ENCODE measurements at places on chromosomes 5 and 9.

DNA sequence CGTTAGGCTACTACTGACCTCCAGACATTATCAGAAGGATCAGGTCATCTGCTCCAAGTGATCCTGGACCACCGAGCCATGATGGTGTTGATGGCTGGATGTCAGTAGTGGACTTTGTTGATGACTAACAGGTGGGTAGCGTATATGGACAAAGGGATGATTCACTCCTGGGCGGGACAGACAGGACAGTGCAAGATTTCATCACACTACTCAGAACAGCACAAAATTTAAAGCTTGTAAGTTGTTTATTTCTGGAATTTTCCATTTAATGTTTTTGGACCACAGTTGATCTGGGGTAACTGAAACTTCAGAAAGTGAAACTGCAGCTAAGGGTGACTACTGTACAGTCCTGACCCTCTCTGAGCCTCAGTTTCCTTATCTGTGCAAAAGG is 12.7 kb downstream of the PDGFRB start:
- DNase-seq: peak; percentile 67

DNA sequence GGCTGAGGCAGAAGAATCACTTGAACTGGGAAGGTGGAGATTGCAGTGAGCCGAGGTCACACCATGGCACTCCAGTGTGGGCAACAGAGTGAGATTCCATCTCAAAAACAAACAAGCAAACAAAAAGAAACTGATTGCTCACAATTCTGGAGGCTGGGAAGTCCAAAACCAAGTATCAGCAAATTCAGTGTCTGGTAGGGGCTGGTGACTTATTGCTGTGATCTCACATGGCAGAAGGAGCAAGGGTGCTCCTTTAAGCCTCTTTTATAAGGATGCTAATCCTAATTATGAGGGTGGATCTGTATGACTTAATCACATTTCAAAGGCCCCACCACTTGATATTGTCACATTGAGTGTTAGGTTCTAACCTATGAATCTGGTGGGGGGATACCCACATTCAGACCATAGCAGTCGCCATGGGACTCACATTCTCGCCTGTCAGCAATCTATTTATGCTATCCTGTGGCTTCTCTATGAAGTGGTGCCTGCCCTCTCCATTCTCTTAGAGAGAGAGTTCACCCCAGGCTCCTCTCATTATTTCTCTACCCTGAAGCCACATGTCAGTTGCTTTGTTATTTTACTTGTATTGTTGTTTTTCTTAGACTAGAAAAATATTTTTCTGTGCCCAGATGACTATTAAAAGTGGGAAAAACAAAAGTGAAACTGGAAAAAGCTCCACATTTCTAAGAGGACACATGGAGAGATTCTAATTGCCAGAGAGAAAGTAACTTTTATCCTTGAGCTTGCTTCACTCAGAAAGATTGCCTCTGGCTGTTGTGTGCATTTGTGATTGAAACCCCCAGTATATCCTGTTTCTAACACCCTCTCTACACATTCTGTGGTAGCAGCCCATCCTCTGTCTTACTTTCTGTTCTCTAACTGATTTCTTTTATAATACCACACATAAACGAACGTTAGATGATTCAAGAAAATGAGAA is 18.8 kb upstream of the PRLR start:
- no peak for DNase-seq

GRCh38 chr5:14757850-14758249 is 93.3 kb downstream of the OTULIN start:
- DNase-seq: no peak

GRCh38 chr5:94028001-94028400 is 286.6 kb upstream of the POU5F2 start:
- no peak for DNase-seq

DNA sequence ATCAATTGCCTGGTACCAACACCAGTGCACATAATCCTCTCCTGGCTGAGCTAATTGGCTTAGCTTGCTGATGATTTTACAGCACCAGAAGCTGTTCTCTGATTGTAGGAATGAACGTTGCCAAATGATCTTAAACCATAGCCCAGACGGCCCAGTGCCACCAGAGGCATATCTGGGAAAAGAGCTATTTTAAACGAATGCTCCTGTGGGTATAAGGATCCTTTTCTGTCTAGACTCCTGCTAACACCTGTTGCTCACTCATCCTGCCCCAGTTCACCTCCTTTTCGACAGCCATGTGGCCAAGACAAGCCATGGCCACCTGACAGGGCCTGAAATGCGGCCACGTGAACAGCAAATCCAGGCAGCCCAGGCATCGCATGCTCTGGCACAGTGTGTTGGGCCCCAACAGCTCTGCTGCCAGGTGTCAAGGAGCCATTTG is 289.9 kb upstream of the SLC30A5 start:
- no peak for DNase-seq

- no peak for DNase-seq
Observed at GRCh38 chr9:110214586-110215355, 6.8 kb upstream of the C9orf152 start.

DNA sequence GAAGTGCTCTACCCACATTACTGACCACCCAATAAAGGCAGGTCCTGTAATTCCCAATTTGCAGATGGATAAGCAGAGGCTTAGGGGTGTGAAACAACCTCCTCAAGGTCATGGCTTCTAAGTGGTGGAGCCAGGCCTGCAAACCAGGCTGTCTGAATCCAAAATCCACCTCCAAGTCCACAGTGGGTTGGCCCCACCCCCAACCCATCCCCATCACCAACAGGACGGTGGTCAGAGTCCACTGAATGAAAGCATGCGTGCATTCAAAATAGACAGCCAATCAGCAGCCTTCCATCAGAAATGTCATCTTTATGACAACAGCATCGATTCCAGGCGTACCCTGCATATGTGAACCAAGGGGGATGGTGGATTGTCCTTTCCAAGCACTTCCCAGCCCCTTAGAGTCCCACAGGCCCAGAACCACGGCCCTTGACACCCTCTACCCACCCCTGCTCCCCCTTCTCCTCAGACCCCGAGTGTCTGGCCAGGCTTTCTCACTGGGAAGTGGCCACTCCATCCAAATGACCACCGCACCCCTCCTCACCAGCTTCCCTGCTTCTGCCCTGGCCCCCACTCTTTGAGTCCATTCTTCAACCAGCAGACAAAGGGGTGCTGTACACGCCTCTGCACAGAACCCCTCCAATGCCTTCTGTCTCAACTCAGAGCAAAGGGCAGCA is 133.1 kb downstream of the KCNIP1 start:
- no peak for DNase-seq

DNA sequence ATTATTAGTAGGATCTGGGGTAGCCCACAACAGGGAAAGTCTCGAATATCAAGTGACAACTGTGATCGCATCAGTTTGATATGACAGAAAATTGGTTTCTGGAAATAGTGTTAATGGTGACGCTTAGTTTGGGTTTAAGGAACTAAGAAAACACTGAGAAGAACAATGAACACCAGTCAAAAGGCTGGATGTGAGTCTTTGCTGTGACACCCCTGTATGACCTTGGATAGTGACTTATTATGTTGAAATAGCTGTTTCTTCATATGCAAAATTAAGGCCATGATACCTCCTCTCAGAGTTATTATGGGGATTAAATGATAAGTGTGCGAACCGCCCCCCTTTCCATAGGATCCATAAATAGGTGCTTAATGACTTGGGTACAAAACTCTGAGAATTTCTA is 926 bp downstream of the DNAJC25 start:
- DNase-seq: no peak

DNA sequence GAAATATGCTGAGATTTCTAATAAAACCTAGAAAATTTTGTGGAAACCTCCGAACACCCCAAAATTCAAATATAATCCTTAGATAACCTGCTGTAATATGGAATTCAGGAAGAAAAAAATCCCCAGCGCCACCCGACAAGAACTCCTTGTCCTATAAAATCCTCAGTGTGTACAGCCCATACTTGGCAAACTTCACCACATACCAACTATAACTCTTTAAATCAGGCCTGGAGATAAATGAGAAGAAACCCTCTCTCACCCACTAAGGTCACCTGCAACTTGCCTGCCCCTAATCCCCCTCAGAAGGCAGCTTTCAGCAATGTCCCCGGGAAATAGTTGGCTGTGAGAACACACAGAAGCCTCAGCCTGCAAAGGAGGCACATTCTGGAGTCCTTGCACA is 90.5 kb downstream of the SH3TC2 start:
- DNase-seq: no peak

GRCh38 chr5:28249771-28250415 is 1211.5 kb upstream of the CDH9 start:
- DNase-seq: no peak

- no peak for DNase-seq
Observed at GRCh38 chr9:96617439-96618185, 2.0 kb downstream of the CDC14B start.

DNA sequence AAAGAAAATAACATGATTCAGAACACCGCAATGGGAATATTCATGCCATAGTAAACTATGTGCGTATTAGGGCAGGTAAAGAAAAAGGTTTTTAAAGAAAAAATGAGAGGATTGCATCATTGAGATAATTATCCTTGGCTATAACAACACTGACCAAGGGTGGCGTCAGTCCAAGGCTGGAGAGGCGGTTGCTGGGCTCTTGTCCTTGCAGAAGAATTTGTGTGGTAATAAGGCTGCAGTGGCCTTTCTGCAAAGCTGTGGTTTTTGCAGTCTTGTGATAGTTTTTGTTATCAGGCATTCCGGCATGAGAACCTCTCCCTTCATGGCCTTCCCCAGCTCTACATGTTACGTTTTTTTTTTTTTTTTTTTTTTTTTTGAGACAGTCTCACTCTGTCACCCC is 14.0 kb downstream of the BOD1 start:
- DNase-seq: peak; percentile 68

DNA sequence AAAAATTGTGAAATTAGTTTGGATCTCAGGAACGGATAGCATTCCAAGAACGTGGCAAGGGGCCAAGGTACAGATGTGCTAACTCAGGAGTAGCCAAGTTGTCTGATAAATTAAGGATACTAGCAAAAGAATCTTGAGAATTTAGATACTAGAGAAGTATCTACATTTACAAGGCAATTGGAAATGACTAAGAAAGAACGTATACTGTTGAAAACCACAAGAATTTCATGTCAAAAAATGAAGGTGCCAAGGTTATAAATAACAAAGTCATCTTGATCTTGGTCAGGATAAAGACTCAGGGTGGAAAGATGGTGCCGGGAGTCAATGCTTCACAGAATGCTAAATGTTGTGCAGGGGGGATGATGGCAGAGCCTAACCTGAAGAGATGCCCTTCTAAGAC is 19.2 kb downstream of the CAPSL start:
- DNase-seq: peak; percentile 66

DNA sequence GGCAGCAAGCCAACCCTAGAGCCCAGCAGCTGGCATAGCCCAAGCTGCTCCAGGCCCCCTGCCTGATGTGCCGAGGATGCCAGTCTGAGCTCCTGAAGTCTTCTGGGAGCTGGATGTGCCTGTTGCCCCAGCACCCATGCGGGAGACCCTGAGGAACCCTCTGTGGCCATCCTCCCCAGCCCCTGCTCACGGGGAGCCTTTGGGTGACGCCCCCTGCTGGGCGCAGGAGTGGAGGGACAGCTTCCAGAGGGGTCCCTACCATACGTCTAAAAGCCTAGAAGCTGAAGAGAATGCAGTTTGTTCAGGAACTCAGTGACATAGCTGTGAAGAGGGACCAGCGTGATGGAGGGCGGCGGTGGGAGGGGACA is 33.1 kb upstream of the MVB12B start:
- DNase-seq: no peak

- DNase-seq: no peak
Observed at GRCh38 chr9:89843074-89843473, 238.3 kb downstream of the GADD45G start.
